MCF 10A (cell line): ENCODE measurements at places on chromosomes 3 and 15. TPM values are rescaled to one million over a fixed set of nuclear protein-coding genes. Genes with fewer than 3 reads are reported as not detected.

GRCh38 chr3:14132120-14132519, 7.3 kb downstream of the TMEM43 start:
- no peak for DNase-seq

DNA sequence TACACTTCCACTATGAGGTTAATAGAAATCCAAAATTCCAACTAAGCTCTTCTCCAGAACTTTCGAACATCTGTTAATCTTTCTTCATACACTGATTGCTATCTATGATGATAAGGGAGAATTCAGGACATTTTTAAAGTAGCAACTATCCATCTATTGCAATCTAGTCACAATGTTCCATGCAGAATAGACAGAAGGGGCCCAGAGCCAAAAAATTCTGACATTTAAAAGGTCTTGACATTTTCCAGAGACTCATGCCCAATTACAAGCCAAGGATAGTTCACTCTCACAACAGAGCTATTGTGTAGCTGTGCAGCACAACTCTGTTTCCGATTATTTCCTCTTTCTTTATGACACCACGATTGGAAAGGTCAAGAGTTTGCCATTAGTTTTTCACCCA, 999.7 kb upstream of the ALCAM start:
- no peak for DNase-seq

DNA sequence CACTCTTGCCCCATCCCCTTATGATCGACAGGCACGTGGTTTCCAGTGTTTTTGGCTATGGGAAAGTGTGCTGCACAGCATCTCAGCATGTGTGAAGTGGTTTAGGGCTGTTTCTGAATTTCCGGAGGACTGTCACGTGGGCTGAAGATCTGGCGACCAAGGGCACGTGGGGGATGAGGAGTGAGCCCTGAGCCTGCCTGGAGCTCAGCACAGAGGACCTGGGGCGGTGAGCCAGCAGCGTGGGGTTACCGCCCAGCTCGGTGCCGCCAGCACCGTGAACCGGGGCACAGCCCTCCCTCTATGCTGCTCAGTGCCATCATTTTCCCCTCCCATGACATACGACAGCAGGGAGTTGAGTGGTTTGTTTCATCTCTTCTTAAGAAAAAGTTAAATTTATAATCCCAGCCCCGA, 150.2 kb downstream of the DNAJB8 start:
- DNase-seq: no peak

MEIS2 gene
- total RNA-seq: 6.9 and 10.3 TPM in 2 replicates

ROBO2 gene
- total RNA-seq: not detected in 2 replicates
